H54 (cell line): ENCODE measurements at places on chromosomes 5 and 9.
A peak's percentile ranks its signal among the peaks of the same experiment; 100 is the strongest.

GRCh38 chr5:175895686-175896102 lies 24.3 kb downstream of the CPLX2 start:
- DNase-seq = no peak

DNA sequence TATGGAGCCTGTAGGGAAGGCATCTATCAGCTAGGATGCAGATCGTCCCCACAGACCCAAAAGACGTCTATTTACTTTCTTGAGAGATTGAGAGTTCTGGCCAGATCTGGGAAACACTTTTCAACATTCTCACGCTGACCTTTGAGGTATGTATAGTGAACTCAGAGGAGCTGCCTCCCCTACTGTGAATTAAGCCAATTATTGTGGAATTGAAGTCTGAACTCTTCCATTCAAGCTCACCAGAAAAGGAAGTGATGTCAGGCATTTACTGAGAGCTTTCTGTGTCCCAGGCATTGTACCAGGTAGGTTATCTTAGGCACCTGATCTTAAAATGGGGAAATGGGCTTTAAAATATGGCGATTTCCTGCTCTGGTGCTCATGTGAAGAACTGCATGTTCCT lies 136.5 kb downstream of the SV2C start:
- no peak for DNase-seq

- no peak for DNase-seq
These were observed 7.2 kb downstream of the TLE1 start for GRCh38 chr9:81682177-81682576.

GRCh38 chr5:116256717-116257116 lies 171.9 kb downstream of the COMMD10 start:
- no peak for DNase-seq

DNA sequence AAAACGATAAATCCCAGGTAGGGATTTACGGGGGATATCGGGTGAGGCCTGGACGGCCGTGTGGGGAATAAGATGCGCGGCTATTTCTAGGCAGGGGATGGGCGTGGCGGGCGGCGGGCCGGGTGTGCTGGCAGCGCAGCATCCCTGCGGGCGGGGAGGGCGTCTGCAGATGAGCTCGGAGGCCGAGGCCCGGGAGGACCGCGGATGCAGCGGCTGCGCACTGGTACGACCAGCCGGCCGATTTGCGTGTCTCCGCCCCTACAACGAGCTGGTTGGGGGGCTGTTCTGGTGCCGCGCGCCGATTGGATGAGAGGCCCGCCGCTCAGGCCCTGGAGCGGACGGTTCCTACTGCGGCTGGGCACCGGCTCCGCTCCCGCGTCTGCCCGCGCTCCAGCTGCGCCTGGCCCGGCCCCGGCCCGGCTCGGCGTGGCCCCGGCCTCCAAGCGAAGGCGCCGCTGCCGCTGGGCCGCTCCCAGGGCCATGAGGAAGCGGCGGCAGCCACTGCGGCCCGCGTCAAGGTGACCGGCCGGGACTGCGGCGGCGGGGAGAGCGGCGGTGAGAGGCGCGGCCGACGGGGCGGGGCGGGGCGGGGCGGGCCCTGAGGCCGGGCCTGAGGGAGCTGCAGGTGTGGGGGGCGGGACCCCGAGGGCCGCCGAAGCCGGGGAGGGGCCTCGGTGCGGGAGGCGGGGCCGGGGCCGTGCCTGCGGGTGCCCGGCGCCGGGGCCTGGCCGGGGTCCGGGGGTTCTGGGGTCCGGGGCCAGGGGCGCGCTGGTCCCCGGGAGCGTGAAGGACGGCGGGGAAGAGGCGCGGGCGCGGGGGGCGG lies at the start of gene RALGPS1:
TSS of gene RALGPS1 (plus strand) at position 325 of the 823 bp plus-strand sequence. CDS start 47,508 bp downstream, outside the sequence.
- DNase-seq = peak; percentile 100

- DNase-seq = no peak
These were observed 155.0 kb downstream of the MAN2A1 start for GRCh38 chr5:109844695-109845094.
